Activated CD4-positive, CD25-positive, alpha-beta regulatory T cell treated with anti-CD3 and anti-CD28 coated beads, Interleukin-2, amount 50 U/mL, for 16 hours (primary cell): ENCODE measurements at places on chromosomes 3 and 15.

- DNase-seq: no peak
Observed at GRCh38 chr3:10116138-10116460, 624 bp downstream of the BRK1 start.

DNA sequence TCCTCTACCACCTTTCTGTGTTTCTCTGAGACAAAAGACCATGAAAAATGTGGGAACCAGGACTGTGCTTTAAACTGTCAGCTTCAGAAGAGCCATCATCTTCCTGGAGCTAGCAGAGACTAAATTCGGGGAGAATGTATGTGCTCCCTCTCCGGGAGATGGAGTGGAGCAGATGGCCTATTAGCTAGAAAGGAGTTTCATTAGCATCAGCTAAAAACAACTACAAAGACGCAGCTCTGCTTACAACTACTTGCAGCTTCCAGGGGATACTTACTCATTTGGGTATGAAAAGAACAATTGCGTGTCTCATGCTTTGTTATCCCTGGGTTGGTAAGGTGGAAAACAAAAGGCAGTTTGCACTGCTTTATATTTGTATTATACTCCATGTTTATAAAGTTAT, 159.6 kb downstream of the MFSD1 start:
- no peak for DNase-seq

GRCh38 chr3:142925140-142925539, 36.3 kb upstream of the PCOLCE2 start:
- no peak for DNase-seq

- DNase-seq: no peak
Observed at GRCh38 chr15:98003996-98004395, 43.5 kb downstream of the ARRDC4 start.

DNA sequence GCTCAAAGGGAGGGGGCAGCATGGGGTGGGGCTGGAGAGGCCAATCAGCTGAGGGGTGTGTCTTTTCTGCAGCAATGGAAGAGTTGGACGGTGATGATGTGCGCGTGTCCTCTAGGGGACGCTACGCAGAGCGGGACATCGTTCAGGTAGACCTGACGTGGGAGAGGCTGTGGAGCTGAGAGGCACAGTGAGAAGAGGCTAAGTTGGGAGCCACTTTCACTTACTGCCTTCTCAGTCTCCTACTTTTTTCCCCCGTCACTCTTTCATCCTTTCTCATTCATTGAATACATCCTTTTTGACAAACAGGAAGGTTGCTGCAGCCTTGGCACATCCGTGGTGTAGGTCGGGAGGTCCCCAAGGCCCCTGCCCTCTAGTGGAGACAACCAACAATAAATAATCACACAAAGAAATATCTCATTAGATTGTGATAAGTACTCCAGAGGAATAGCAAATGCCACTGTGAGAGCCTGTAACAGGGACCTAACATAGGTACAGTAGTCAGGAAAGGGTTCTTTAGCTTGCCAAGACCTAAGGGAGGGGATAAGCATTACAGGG, 4.4 kb upstream of the BRPF1 start:
- DNase-seq: peak; percentile 28

GRCh38 chr3:46926871-46927717, 49.5 kb downstream of the CCDC12 start:
- DNase-seq: no peak
